ENCODE measurements at places on chromosomes 13 and 19.

DNA sequence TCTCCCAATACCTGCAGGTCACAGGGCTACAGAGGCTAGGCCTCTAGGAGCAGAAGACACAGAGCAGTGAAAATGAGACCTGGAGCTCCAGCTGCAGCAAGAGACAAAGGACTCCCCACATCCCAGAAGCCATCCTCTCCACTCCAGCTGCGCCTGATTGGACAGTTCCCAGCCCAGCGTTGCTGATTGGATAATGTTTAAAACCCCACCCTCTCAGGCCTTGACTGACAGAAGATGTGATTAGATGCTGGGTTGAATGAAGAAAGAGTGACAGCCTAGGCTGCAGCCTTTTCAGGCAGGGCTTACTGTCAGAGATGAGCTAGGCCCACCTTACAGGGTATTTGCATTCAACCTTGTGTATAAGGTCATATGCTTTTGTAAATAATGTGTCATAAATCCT, 59.4 kb downstream of the ZNF708 start:
- DNase-seq, result no peak

DNA sequence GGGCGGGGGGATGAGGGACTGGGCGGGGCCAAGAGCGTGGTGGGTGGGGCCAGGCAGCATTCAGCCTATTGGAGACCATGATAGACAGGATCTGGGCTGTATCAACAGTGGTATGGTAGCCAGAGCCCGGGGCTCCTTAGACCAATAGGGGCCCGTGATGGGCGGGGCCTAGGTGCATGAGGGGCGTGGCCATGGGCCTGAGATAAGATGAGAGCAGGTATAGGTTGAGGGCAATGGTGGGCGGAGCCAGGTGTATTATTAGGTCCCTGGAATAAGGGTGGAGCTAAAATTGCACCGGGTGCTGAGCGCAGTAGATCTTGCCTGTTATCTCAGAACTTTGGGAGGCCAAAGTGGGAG, 5.3 kb downstream of the ABCA7 start:
- DNase-seq, result peak; percentile 76

DNA sequence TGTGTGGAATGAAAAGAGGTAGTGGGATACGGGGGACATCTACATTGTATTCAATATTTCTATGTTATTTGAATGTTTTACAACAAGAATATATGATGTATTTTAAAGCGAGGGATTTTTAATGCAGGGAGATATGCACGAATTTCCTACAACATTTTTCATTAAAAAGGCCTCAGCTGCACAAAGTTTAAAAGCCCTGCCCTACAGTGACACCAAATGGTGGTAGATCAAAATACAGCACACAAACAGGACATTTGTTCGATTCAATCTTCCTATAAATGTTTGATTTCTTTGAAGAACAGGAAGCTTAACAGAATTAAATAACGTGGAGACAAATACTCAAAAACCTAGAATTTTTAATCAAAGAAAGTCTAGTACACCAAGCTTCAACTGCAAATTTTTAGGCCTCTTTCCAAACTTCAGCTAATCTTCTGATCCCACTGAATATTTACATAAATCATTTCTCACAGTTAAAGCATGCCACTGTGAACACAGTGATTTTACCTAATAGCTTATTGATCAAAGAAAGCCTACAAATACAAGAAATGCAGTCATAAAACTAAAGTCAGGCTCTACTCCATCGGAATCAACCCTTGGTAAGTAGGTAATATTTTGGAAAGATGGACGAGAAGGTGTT, 257.2 kb downstream of the DIAPH3 start:
- no peak for DNase-seq

- DNase-seq, result no peak
Observed at GRCh38 chr19:9981406-9982260, 28.7 kb downstream of the COL5A3 start.

Measured in activated naive CD4-positive, alpha-beta T cell treated with anti-CD3 and anti-CD28 coated beads, Interleukin-2, amount 10 ng/mL, durations not matched to agents 7 days and 5 days (primary cell).